Pulmonary artery endothelial cell (primary cell): ENCODE measurements at places on chromosomes 4 and X. TPM values are rescaled to one million over a fixed set of nuclear protein-coding genes. Genes with fewer than 3 reads are reported as not detected.

The APLN gene
- 83.9 and 224 TPM in 2 replicates for total RNA-seq

The MXRA5 gene
- total RNA-seq: not detected in 2 replicates

The PRKG2 gene
- not detected in 2 replicates for total RNA-seq

The KIAA1210 gene
- total RNA-seq: not detected in 2 replicates

The ZXDA gene
- total RNA-seq: 8.5 and 11.8 TPM in 2 replicates

The DKK2 gene
- total RNA-seq: 3.1 and 8.3 TPM in 2 replicates

The REELD1 gene
- not detected in 2 replicates for total RNA-seq

The INTS6L gene
- total RNA-seq: 2.5 and 3.9 TPM in 2 replicates

The SLIT2 gene
- 10.1 and 24.2 TPM in 2 replicates for total RNA-seq

The FAM47A gene
- not detected in 2 replicates for total RNA-seq
